ENCODE measurements at places on chromosomes 11 and 22.

- DNase-seq: peak; percentile 29
Measured at GRCh38 chr11:78647986-78648875, 73.6 kb upstream of the NARS2 start.

DNA sequence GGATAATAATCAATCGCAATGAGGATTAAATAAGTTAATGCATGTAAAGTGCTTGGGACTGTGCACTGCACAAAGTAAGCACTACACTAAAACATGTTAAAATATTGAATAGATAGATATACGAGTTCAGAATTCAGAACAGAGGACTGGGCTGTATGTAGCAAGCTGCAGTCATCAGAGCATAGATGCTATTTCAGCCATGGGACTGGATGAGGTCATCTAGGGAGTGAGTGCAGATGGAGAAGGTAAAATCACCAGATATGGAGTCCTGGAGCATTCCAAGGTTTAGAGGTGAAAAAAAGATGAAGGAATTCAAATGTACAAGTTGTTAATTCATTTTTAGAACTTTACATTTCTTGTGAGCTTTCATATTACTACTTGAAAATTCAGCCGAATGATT lies 347.5 kb upstream of the DDI1 start:
- DNase-seq: no peak

DNA sequence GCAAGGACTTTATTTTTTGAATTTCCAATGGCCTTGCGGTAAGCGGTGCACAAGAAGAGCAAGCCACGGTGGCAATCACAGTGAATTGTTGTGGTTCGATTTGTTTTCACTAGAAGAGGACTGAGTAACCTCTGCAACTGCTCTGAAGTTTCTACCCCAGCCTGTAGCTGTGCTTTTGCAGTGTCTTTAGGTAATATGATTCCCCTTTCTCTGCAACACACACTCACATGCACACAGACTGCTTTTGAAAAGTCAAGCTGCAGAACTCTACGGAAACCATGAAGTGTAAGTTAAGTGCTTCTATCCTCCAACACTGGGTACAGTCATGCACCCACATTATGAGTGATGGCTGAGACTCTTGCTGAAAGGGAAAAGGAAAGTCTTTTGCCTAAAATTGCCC lies 38.4 kb downstream of the CD44 start:
- no peak for DNase-seq

- DNase-seq: no peak
Measured at GRCh38 chr11:79498667-79499066, 57.8 kb upstream of the TENM4 start.

DNA sequence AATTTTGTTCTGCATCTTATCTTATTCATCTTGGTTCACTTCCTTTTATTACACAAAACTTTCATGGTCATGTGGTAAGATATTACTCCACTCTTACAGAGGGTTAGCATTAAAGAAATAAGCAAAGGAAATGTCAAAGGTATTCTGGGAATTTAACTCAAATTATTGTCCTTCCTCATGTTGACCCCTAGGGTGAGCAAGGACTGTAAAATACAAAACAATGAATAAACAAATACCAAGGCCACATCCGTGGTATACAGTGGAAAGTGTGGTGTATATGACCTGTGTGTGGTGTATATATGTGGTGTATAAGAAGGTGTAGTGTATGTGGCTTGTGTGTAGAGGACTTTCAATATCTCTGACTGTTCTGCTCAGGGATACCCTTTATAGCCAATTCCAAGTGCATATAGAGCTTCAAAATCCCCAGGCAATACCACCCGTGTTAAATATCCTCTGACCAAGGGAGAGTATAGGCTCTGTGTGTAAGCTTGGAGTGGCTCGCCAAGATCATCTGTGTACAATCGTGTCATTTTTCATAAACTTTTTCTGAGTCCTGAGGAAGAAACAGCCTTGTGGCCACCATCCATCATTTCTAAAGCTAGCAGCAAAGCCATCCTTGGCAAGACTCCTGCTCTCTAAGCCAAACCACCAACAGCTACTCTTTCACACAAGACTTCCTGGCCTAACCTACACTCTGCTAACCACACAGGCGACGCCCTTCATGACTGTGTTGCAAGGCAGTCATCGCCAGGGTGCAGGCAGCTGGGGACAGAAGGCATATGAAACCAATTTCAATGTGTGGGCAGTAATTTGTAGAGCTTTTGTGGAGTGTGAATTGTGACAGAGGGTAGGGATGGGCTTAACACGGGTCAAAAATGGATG lies 548.0 kb downstream of the ETS1 start:
- DNase-seq: no peak

GRCh38 chr22:43447380-43447779 lies 35.6 kb downstream of the MPPED1 start:
- DNase-seq: no peak
